Ureter (tissue), 1 donor: ENCODE measurements at places on chromosomes 7 and 10.
A peak's percentile ranks its signal among the peaks of the same experiment; 100 is the strongest.

GRCh38 chr10:68600041-68600778 is 40.1 kb downstream of the TET1 start:
- peak; percentile 64 for DNase-seq

DNA sequence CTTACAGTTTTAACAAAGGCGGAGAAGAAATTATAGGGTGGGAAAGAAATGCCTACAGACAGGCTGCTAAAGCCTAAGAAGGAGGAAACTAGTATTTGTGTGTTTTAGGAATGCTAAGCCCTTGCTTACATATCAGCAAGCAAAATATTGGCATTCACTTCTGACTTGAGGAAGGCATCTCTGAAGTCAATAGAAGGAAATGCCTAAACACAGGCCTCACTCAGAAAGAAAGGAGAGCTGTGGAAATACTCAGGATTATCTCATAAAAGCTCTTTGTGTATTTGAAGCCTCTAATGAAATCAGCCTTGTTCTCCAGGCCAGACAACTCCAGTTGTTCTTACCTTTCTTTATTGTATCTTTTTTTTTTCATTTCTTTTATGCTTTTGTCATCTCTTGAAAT is 158.0 kb downstream of the AUTS2 start:
- no peak for DNase-seq

GRCh38 chr7:100544967-100545359 is 6.0 kb downstream of the AGFG2 start:
- DNase-seq = no peak

- DNase-seq = no peak
Observed at GRCh38 chr10:7400068-7400715, 10.6 kb downstream of the SFMBT2 start.

GRCh38 chr7:85167636-85168035 is 19.2 kb downstream of the SEMA3D start:
- no peak for DNase-seq

DNA sequence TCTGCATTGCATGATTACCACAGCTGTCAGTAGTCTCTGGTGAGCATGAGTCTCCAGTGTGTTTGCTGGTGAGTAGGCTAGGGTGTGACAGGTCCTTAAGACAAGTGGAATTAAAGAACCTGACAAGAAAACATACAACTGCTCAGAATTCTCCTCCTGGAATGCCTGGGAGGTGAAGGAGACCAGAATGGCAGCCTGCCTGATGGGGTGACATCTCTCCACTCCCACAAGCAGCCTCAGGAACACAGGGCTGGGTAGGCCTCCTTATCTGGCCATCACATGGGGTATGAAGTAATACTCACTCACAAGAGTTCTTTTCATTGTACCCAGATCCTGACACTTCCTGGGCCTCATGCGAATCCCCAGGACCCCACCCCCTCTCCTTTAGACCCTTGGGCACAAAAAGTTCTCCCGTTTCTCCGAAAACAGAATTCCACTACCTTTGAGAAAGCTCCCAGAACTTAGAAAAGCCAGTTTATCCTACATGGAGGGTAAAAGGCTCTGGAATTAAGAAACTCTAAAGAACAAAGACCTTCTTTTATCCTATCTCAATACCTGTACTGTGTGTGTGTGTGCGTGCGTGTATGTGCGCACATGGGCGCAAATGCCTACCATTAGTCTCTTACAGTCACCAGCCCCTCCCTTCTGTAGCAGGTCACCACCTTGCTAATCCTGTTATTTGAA is 33.4 kb upstream of the C1GALT1 start:
- no peak for DNase-seq

GRCh38 chr10:26528048-26528447 is 89.9 kb downstream of the APBB1IP start:
- DNase-seq = no peak

DNA sequence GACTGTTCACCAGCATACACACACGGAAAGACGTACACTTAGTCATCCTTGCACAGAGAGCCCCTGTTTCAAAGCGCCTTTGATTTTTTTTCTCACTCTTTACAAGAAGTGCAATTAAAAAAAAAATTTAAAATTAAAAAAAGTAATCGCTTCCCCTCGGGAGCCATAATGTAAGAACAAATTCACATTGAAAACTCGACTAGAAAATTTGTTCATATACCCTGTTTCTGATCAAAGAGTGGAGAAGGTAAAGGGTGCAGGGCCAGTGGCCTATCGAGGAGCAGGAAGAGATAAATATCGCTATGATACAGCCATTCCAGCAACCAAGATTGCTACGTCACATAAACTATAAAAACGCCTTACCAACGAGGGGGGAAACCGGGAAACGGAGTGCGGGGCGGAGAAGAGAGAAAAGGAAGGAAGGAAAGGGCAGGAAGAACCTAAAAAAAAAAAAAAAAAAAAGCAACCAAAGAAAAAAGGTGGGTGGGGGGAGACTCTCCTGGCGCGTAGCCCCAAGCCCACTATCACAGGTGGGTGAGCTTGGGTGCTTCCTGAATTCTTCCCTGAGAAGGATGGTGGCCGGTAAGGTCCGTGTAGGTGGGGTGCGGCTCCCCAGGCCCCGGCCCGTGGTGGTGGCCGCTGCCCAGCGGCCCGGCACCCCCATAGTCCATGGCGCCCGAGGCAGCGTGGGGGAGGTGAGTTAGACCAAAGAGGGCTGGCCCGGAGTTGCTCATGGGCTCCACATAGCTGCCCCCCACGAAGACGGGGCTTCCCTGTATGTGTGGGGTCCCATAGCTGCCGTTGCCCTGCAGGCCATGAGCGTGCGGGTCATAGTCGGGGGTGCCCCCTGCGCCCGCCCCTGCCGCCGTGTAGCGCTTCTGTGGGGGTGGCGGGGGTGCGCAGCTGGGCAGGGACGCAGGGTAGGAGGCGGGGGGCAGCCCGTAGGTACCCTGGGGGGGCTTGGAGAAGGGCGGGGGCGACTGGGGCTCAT is 5.2 kb upstream of the HOXA2 start:
- DNase-seq = no peak

DNA sequence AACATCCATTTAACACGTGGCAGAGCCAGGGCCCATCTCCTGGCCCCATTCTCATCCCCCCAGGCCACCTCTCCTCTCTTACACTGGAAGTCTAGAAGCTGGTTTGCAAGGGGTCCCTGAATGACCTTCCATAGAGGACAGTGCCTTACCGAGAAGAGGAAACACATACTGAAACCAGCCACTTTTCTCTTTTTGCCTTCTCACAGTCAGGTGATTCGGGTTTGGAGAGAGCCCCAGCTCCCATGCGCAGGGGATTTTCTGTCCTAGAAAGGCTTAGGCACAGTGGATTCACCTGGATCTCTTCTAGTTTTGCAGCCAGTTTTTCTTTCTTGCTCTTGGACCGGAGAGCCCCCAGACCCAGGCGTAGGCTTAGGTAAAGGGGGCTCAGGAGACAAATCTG is 334.1 kb upstream of the C7orf33 start:
- DNase-seq = no peak

GRCh38 chr10:2122431-2123124 is 385.3 kb upstream of the ADARB2 start:
- no peak for DNase-seq

DNA sequence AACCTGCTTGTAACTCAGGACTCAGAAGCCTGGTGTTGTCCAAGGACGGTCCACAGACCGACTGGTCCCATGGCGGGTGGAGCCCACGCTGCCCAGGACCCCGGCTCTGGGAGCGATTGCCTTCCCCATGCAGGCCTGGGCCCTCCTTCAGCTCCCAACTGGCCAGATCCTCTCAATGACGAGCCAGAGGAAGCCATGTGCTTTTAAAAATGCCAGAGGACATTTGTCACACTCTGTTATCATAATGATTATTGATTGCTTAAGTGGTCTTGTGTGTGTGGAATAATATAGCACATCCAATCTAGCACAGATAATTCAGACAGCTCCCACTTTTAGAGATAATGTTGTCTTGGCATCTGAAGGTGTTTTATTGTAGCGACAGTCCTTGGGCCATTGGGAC is 22.6 kb upstream of the OGDHL start:
- no peak for DNase-seq

DNA sequence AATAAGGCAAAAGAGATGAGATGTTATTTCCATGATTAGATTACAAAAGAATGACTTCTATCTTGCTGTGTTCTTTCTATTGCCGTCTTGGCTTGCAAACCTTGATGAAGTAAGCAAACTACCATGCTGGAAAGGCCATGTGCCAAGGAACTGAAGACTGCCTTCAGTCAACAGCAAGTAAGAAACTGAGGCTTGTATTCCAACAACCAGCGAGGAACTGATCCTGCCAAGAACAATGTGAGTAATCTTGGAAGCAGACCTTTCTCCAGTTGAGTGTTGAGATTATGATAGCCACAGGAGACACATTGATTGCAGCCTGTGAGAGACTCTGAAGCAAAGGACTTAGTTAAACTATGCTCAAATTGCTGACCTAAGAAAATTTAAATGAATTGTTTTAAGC is 164.6 kb upstream of the GRM3 start:
- DNase-seq = no peak

DNA sequence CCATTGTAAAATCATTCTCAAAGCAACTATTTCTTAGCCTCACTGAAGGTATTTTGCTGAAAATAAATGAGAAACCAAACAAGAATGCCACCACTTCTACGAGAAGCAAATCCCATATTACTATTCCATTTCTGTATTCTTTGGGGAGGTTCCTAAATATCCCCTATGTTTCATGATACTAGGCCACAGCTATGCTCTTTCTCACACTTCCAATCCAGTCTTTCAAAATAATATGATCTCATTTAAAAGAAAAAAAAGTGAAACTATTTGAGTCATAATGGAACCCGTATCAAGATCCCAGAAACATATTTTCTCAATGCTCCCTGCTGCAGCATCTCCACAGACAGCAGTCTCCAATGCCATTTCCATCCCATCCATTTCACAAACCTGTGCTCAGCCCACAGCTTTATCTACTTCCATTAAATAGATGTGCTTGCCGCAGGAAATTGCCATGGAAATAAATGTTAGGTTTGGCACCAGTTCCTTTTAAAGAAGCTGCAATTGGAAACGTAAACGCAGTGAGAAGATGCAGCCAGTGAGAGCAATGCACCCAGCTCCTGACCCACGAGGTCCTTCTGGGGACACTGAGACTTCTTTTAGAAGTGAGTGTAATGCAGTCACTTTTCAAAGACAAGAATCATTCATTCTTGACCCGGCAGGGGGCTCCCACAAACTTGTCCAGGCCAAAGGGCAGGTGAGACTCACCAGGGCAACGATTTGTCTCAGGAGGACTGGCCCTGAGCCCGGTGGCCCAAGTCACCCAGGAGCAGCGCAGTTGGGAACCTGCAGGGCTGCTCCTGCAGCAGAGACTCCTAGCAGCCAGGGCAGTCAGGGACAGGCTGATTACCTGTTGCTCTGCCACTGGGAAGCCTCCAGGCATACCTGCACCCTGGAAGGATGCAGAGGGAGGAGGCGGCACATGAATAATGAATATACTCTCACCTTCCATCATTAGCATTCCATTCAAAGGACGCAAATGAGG is 99.6 kb downstream of the C10orf90 start:
- DNase-seq = no peak

DNA sequence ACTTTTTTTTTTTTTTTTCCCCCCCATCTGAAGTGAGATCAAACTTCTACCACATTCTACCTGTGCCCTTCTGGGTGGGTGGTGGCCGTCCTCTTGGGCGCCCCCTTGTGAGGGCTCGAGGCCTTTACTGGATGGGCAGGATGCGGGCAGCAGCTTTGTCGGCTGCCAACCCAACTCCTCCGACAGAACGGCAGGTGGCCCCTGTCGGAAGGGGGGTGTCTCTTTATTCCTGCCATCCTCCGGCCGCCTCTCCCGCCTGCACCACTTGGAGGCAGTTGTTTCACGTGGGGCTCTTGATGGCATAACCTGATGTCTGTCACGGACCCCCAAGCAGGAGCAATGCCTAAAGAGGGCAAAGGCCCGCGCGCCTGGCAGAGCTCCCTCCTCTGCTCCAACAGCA is 31.0 kb downstream of the AMZ1 start:
- DNase-seq = no peak

GRCh38 chr7:8296362-8296659 is 34.3 kb upstream of the ICA1 start:
- DNase-seq = no peak

DNA sequence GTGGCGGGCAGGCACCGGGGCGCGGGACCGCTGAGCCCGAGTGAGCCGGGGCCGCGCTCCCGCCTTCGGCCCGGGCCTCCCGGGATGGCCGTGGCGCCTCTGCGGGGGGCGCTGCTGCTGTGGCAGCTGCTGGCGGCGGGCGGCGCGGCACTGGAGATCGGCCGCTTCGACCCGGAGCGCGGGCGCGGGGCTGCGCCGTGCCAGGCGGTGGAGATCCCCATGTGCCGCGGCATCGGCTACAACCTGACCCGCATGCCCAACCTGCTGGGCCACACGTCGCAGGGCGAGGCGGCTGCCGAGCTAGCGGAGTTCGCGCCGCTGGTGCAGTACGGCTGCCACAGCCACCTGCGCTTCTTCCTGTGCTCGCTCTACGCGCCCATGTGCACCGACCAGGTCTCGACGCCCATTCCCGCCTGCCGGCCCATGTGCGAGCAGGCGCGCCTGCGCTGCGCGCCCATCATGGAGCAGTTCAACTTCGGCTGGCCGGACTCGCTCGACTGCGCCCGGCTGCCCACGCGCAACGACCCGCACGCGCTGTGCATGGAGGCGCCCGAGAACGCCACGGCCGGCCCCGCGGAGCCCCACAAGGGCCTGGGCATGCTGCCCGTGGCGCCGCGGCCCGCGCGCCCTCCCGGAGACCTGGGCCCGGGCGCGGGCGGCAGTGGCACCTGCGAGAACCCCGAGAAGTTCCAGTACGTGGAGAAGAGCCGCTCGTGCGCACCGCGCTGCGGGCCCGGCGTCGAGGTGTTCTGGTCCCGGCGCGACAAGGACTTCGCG is 534 bp downstream of the FZD9 start:
- no peak for DNase-seq

DNA sequence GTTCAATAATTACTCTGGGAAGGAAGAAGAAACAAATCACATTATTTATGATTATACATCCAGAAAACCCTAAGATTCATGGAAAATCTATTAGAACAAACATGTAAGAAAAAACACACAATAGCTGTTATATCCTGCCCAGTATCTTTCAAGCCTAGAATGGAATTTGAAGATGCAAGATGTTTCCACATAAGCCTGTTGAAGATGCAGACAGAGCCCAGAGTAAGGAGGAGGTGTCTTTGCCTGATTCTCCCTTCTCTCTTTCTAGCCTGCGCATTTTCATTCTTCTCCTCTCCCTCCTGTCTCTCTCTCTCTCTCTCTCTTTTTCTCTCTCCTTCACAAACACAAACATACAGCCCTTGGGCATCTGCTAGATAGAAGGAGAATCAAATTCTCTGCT is 170.1 kb upstream of the INHBA start:
- DNase-seq = no peak

DNA sequence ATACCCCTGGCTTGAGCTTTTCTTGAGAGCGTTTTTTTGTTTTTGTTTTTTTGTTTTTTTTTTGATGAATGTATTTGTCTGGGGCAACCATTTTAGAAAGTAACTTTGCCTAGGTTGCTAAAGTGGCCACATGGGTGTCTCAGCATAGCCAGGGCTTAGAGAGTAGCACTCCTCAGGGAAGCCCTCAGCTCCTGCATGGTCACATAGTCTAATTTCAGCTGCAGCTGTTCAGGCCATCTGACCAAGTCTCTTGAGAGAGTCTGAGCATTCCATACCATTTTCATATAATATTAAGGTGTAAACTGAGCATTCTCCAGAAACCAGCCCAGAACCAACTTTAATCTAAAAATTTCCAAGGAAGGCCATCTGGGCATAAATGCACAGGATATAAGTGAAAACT is 186.4 kb downstream of the NPSR1 start:
- DNase-seq = no peak

- no peak for DNase-seq
Observed at GRCh38 chr10:49302088-49302487, 3.1 kb downstream of the C10orf71 start.

GRCh38 chr10:132448248-132448731 is 51.3 kb downstream of the PWWP2B start:
- DNase-seq = peak; percentile 83

- DNase-seq = no peak
Observed at GRCh38 chr7:50866343-50867033, 83.8 kb upstream of the GRB10 start.
